ENCODE measurements at places on chromosomes 5 and 9. TPM values are rescaled to one million over a fixed set of nuclear protein-coding genes. Genes with fewer than 3 reads are reported as not detected.

Gene HTR1A
- not detected for total RNA-seq

Gene ANKDD1B
- total RNA-seq = 1.1 TPM

Gene CCDC152
- total RNA-seq = 4.2 TPM

Gene SH3TC2
- total RNA-seq = not detected

Gene STARD4
- total RNA-seq = 28.5 TPM

Gene ESM1
- total RNA-seq = not detected

Gene FOXD4L4
- total RNA-seq = 0.90 TPM

Gene LRRC14B
- total RNA-seq = not detected
